NCI-H446 treated with DMSO at 0.1 percent for 48 hours (cell line): ENCODE measurements at places on chromosomes 1 and 21.

GRCh38 chr21:41147096-41147978 lies 20.6 kb upstream of the BACE2 start:
- no peak for DNase-seq

DNA sequence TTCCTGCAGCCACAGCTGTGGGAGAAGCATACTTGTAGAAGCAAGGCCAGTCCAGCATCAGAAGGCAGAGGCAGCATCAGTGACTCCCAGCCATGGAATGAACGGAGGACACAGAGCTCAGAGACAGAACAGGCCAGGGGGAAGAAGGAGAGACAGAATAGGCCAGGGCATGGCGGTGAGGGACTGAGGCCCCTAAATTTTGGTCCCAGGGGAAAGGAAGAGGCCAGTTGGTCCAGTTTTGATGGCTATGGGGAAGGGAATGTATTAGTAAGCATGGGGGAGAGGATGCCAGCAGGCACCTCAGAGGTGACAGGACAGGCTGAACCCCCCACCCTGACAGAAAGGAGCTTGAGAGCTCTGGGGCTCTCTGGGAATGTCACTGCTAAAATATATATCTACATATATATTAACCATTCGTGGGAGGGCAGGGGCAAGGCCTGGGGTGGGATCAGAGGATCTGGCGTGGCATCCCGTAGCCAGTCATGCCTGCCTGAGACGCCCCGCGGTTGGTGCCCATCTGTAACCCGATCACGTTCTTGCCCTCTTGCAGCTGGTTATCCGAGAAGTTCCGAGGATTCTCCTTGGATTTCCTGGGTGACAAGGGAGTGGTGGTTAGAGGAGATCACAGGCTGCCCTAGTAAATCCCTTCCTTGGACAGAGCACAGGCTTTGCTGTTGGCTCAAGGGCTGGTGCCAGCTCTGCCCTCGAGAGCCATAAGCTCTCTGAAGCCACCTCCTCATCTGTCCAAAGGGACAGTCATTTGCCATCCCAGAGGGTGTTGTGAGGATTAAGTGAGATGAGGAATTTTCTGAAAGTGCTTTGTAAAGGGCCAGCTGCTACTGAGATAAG lies 6.7 kb downstream of the TAGLN2 start:
- DNase-seq, result no peak

- DNase-seq, result no peak
Observed at GRCh38 chr1:13622446-13622845, 38.8 kb downstream of the PDPN start.

DNA sequence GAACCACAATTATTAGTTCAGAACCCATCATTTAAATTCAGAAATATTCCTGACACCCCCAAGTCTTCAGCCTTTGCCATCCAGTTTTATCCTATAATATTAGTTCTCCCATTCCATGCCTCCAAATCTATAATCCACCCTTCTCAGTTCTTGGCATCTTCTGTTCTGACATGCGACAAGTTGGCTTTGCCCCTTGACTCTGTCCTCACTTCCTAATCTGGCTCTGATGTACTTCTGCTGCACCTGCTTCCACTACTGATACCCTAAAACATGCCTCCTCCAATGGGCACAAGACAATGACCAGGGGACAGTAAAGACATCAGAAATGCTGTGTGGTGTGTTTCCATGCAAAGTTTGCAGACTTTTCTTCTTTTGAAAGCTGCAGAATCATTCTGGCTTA lies 17.1 kb upstream of the FBXO28 start:
- DNase-seq, result no peak

DNA sequence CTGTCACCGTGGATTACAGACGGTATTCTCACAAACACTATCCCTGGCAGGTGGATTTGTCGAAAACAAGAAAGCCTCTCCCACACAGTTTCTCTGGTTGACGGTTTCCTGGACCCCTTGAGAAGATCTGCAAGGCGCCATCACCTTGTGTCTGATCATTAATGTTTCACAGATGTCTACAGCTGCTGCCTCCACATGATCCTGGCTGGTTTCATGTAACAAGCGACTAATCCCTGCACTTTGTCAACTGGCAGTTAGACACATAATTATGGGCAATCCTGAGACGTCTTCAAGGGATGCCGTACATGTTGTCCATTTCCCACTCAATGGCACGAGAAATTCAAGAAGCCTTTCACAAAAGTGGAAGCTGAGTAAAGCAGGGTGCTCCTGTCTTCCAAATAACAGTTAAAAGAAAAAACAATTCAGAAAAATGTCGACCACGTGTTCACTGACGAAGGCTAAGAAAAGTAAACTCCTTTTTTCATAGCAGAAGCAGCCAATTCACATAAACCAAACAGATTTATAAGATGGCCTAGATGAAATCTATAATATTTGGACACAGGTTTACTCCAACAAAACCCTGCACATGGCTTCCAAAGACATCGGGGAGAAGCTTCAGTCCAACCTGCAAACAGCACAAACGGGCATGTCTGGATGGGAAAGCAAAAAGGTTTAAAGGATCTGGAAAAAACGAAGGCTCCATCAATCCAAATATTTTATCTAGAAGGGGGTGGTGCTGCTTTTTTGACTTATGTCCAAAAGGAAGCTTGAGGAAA lies 52.2 kb downstream of the CAPZB start:
- DNase-seq, result no peak
